ENCODE measurements at places on chromosomes 5 and 9. TPM values are rescaled to one million over a fixed set of nuclear protein-coding genes. Genes with fewer than 3 reads are reported as not detected.

- no peak for DNase-seq
These were observed 120.2 kb downstream of the STARD4 start for GRCh38 chr5:111392181-111392580.

The DIPK1B gene
- 4.0 TPM for total RNA-seq

GRCh38 chr5:32612134-32612888 lies 27.0 kb downstream of the SUB1 start:
- DNase-seq: peak; percentile 4

DNA sequence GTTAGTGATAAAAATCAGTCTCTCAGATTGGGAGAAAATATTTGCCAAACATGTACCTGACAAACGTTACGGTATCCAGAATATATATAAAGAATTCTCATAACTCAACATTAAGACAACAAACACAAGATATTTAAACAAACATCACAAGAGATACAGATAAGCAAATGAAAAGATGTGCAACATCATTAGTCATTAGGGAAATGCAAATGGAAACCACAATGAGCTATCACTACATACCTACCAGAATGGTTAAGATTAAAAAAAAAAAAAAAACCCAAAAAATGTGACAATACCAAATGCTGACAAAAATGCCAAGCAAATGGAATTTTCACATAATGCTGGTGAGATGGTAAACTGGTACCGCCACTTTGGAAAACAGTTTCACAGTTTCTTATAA lies 15.4 kb downstream of the CERT1 start:
- no peak for DNase-seq

DNA sequence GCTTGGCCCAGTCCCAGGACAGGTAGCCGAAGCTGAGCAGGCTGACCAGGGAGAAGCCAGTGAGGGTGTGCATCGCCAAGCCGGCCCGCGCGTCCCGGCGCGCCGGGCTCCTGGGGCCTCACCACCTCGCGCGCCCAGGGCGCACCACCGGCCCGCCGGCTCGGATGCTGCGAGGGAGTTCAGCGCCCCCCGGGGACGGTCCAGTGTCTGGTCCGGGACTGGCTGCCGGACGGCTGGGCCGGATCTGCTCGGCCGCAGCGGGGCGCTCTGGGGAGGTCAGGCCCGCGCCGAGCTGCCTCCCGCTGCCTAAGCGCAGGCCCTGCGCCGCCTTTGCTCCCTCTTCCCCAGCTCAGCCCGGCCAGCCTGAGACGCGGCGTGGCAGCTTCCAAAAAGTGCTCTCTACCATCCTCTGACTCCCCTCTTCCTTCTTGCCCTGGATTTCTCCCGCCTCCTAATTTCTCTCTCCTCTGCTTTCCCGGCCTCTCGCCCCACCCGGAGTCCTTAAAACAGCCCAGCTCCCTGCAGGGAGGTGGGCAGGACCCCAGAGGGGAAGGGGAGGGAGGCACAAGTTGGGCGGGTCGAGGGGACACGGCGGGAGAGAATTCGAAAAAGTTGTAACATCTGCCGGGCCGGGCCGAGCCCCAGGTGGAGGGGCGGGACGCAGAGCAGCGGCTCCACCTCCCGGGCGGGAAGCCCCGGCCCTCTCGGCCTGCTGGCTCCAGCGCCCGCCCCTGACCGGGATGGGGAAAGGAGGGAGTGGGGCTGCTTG lies at the start of gene ARSI:
Gene ARSI (minus strand): TSS at position 605 of the 769 bp plus-strand sequence. CDS start 532 bp downstream, at position 73.
- DNase-seq: no peak

DNA sequence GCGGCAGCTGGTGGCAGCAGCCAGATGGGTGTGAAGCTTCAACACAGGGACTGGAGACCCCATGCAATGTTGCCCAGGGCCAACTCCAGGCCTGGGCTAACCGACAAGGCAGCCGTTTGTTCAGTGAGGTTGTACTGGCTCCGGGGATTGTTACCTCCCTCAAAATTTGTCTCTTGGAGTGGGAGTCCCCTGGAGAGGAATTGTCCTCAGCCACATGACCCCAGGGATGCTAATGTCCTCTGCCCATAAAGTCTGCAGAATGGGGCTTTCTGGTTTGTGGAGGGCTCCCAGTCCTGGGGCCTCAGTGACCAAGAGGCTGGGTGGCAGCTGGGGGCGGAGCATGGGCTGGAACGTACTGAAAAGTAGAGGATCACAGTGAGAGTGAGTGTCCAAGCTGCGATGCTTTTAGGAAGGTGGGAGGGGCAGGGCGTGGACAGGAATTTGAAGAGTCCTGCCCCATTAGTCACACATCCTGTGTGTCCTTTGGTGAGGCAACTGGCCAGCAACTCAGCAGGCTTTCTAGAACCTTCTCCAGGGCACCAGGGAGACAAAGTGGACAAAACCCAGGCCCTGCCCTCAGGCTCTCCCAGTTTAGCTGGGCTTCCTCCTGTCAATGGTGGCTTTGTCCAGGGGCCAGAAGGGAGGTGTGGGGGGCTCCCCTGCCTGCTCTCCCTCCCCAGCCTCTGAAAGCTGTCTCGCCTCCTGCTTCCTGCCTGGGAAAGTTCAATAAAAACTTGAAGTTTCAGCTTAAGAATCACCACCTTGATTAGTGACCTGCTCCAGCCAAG lies 114.0 kb downstream of the NSG2 start:
- DNase-seq: peak; percentile 1

Measured in renal cortical epithelial cell (primary cell).